ENCODE measurements at places on chromosomes 16 and 17. TPM values are rescaled to one million over a fixed set of nuclear protein-coding genes. Genes with fewer than 3 reads are reported as not detected.

The TLCD3B gene
- 19.2 TPM for total RNA-seq

The PRSS33 gene
- total RNA-seq = 0.17 TPM

The KRTAP4-7 gene
- total RNA-seq = not detected

The TEKT1 gene
- 2.9 TPM for total RNA-seq

The SOST gene
- total RNA-seq = 0.50 TPM

The P2RX5 gene
- total RNA-seq = 6.0 TPM

The KRTAP4-1 gene
- not detected for total RNA-seq

- DNase-seq = no peak
Observed at GRCh38 chr16:85019659-85020245, 7.8 kb upstream of the KIAA0513 start.

GRCh38 chr16:88103581-88104188 is 152.5 kb downstream of the BANP start:
- DNase-seq = no peak

GRCh38 chr16:81495321-81496234 is 51.0 kb downstream of the CMIP start:
- DNase-seq = no peak

GRCh38 chr17:46800573-46800972 is 17.9 kb downstream of the WNT3 start:
- no peak for DNase-seq

- DNase-seq = no peak
Observed at GRCh38 chr17:59284317-59284716, 47.1 kb upstream of the YPEL2 start.

DNA sequence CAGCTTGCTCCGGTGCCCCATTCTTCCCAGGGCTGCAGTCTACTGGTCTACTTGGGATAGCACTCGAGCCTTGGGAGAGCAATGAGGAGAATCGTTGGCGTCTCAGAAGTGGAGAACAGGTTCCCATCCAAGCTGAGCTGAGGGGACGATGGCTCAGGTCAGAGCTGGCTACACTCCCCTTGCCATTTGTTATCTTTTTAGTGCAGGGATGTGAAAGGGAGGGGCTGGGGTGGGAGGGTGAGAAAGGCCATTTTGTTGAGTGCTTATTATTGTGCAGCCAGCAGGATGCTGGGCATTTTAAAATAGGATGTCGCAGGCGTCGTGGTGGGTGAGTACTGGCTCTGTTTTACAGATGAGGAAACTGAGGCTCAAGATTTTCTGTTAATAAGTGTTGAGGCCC is 410.8 kb downstream of the SNX29 start:
- no peak for DNase-seq
